ENCODE measurements at places on chromosomes 16 and 17.

DNA sequence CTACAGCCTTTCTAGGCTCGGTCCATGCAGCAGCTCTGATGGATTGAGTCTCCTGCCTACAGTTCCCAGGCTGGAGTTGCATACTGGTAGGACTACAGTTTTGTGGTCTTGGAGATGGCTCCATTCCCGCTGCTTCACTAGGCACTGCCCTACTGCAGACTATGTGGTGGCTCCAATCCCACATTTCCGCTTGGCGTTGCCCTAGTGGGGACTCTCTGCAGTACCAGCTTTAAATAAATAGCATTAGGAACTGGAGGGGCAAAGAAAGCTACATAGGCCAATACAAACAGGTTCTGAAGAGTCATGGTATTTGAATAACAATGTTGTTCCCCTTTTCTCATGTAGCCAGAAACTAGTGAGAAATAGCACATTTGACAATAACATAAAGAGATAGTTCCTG is 5.4 kb upstream of the GOSR2 start:
- DNase-seq = no peak

DNA sequence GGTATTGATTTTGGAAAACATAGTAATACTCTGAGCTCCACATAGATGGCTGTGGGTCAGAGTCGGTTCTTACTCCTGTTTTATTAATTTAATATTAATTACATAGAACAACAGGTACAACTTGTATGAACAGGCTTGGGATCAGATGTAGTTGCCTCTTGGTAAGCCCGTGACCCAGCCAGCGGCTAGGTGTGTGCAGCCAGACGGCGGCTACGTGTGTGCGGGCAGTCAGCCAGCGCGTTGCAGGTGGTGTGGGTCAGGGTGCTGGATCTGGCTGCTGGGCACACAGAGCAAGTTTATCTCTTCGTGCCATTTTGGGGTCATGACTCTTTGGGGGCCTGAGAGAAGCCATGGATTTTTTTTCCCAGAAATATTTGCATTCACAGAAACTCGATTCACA is 30.3 kb downstream of the DBNDD1 start:
- no peak for DNase-seq

GRCh38 chr17:41327411-41328120 is 12.1 kb upstream of the KRTAP17-1 start:
- DNase-seq = no peak

- DNase-seq = no peak
Observed at GRCh38 chr17:18866866-18867813, 9.2 kb downstream of the PRPSAP2 start.

GRCh38 chr16:59591480-59591879 is 857.4 kb upstream of the GOT2 start:
- DNase-seq = no peak

GRCh38 chr16:11640987-11641817 is 27.1 kb upstream of the SNN start:
- DNase-seq = peak; percentile 69

GRCh38 chr17:6482105-6482455 is 37.8 kb downstream of the PIMREG start:
- no peak for DNase-seq

GRCh38 chr17:49078248-49078647 is 54.3 kb upstream of the B4GALNT2 start:
- DNase-seq = no peak

DNA sequence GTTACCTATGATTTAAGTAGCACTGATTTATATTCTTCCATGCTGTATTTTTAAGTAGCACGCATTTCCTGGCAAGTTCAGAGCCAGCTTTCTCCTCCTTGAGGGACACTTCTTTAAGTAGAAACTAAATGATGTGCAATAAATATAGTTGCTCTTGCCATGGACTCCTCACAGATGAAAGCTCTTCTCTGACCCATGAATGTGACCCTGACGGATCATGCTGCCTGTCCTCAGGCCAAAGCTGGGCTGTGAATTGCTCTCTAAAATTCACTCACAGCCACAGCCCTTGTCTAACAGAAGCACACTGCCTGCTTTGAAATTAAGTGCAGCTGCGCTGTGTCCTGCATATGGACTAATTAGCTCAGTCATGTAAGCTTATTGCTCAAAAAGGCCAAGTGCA is 438.8 kb downstream of the PMP22 start:
- no peak for DNase-seq

GRCh38 chr16:75265911-75266701 is 14.7 kb upstream of the BCAR1 start:
- DNase-seq = peak; percentile 53

DNA sequence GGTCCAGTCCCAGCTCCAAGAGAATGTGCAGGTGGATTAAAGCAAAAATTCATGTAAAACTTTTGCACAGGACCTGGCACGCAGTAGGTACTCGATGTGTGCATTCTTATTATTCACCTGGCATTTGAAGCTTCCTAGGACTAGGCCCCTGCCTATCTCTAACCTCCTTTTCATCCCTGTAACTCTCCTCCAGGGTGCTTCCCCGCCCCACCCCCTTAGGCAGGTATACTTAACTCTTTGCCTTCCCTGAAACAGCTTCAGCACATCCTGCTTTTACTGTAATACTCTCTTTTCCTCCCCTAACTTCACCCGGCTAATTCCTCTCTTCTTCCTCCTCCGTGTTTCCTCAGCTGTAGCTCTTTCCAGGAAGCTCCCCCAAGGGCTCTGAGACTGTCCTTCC is 54.8 kb downstream of the CDK5R1 start:
- DNase-seq = no peak

GRCh38 chr17:43609613-43610385 is 51.9 kb downstream of the MEOX1 start:
- DNase-seq = no peak

- DNase-seq = no peak
Observed at GRCh38 chr16:2841606-2842339, 11.7 kb downstream of the ZG16B start.

GRCh38 chr16:71865173-71865863 is 18.7 kb downstream of the ZNF821 start:
- DNase-seq = no peak

DNA sequence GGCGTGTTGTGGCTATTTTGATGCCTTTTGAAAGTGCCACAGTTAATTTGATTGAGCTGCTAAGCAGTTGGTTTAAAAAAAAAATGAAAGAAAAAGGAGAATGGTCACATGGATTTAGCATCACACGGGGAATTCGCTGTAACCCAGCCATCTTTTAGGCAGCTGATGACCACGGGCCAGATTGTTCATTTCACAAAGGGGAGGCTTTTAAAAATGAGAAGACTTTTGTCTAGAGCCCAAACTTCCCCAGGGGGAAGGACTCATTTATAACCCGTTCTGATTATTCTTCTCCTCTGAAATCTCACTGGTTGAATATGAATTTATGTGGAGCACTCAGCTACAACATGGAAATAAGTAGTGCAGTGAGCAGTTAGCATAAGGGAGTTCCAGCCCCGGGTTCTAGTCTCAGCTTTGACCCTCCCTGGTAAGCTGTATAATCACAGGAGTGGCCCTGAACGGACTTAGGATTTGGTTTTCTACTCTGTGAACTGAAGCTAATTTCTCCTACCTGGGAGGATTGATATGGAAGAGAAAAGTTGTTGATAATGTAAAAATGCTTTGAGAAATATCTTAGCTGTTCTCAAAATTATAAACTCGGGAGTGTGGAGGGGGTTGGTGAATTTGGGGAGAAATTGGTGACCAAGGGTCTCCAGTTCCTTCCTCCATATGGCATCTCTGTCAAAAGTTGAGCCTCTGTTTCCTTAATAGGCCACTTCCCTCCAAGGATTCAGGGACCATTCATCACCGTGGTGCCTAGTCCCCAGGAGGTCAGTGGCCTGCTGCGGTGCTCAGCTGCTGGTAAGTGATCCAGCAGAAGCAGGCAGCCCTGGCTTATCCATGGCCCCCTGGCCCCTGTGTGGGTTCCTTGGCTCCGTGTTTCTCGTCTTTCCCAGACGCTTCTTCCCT is 76.4 kb upstream of the TBX2 start:
- DNase-seq = no peak

GRCh38 chr17:82860606-82861392 is 21.0 kb upstream of the ZNF750 start:
- DNase-seq = no peak

DNA sequence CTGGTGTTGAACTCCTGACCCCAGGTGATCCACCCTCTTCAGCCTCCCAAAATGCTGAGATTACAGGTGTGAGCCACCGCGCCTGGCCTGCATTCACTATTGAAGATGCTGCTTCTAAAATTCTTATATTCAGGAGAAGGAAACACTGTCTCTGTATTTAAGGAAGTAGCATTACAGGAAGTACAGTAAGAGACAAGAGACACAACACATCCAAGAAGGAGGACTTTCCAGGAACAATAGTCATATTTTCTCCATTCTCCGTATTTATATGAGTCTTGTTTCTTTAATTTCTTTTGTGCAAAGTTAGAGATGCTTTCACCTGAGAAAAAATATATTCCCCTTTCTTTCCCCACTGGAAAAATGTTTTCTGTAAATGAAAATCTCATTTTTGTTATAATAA is 18.3 kb upstream of the ABCA3 start:
- DNase-seq = no peak

DNA sequence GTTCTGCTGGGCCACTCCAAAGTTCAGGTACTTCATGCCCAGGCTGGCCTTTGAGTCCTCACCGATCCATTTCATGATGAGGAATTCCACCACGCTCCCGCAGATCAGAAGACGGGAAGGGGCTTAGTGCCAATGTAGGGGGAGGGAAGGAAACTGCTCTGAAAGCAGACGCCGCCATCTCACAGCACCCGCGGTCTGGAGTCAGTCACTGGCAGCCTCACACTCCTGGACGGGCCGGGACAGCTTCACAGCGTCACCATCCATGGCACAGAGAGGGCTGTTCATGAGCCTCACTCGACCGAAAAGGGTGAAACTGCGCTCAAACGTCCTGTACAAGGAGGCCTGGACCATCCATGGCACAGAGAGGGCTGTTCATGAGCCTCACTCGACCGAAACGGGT is 62.0 kb downstream of the RPH3AL start:
- no peak for DNase-seq

- DNase-seq = peak; percentile 45
Observed at GRCh38 chr17:66191593-66192377, at the start of gene CEP112. CEP112 (minus strand) TSS chr17:66192133.

GRCh38 chr17:3911271-3912053 is 4.8 kb downstream of the P2RX1 start:
- no peak for DNase-seq

GRCh38 chr17:57048096-57048495 is 37.0 kb upstream of the AKAP1 start:
- peak; percentile 67 for DNase-seq

- DNase-seq = no peak
Observed at GRCh38 chr17:48003417-48004151, 32.7 kb downstream of the CDK5RAP3 start.

- peak; percentile 32 for DNase-seq
Observed at GRCh38 chr16:31354394-31355291, at the start of gene ITGAX. ITGAX (plus strand) TSS chr16:31355176; CDS start chr16:31355255, 79 bp downstream.

DNA sequence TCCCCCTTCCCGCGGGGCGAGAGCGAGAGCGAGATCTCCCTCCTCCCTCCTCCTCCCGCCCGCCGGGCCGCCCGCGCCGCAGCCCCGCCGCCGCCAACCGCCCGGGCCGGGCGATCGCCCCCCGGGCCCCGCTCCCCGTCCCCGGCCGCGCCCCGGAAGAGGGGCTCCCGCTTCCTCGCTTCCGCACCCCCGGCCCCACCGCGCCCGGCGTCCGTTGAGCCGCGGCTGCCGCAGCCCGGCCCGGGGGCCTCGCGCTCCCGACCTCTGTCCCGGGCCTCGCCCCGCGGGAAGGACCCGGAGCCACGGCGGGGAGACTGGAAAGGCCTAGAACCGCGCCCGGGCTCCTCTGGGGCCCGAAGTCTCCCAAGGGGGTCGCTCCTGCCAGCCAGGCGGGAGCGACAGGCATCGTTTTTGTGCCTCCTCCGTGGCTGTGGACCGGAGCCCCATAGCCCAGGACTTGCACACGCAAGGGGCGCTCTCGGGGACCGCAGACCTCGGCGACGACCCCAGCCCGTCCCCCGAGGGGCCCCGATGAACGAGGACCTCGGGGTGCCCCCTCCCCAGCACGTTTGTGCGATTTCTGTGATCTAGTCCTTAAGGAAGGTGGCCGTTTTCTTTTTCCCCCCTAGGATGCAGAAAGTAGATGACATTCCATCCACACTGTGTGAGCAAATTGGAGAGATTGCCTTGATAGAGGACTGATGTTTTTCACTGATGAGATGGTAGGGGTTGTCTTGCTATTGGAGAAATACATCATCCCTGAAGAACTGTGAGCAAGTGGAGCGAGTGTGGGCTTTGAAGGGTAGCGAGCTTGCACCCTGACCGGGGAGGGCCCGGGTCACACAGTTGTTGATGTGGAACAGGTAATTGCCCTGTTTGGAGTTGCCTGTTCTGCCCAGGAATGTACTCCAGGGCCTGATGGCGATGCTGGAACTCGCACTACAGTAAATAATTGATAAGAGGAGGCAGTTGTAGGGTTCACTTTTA is 611 bp downstream of the BANP start:
- DNase-seq = no peak

DNA sequence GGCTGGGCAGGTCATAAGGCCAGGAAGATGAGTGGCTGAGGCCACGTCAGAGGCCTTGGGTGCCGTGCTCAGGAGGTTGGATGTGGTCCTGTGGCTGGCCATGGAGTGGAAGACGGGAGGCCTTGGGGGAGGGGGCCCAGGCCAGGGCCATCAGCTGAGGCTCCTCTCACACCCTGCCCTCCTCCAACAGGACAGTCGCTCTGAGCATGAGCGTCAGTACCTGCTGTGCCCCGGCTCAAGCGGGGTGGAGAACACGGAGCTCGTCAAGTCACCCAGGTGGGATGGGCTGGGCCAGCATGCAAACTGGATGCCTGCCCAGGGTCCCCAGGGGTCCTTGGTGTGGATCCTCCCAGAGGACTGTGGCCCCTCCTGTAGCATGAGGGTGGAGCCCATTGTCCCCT is 19.2 kb downstream of the POLR3E start:
- DNase-seq = no peak

DNA sequence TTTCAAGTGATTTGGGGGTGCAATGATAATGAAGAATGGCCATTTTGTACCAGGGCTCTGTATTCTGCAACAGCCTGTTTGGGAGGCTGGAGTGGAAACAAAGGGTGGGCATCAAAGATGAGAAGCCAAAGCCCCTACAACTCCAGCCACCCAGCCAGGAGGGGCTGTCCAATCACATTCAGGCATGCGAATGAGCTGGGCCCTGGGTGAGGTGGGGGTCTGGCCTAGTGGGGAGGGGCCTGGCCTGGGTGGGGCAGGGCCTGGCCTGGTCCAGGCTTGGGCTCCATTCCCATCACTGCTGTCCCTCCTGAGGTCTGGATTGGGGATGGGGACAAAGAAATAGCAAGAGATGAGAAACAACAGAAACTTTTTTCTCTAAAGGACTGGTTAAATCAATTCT is 6.4 kb downstream of the AOC3 start:
- no peak for DNase-seq

GRCh38 chr16:82535262-82535661 is 91.5 kb upstream of the CDH13 start:
- DNase-seq = peak; percentile 9

- DNase-seq = no peak
Observed at GRCh38 chr17:9900044-9900594, 5.0 kb downstream of the RCVRN start.

- no peak for DNase-seq
Observed at GRCh38 chr17:58947411-58947810, 159.3 kb downstream of the TRIM37 start.

- no peak for DNase-seq
Observed at GRCh38 chr17:40675905-40676304, 10.9 kb upstream of the KRT222 start.
